NCI-H345 (cell line): ENCODE measurements at places on chromosomes 1 and 21.

- DNase-seq: no peak
Measured at GRCh38 chr21:26540651-26541050, 32.4 kb downstream of the CYYR1 start.

GRCh38 chr1:197618061-197618460 lies 157.2 kb downstream of the DENND1B start:
- no peak for DNase-seq

- no peak for DNase-seq
Measured at GRCh38 chr1:241343956-241344355, 13.0 kb downstream of the RGS7 start.

DNA sequence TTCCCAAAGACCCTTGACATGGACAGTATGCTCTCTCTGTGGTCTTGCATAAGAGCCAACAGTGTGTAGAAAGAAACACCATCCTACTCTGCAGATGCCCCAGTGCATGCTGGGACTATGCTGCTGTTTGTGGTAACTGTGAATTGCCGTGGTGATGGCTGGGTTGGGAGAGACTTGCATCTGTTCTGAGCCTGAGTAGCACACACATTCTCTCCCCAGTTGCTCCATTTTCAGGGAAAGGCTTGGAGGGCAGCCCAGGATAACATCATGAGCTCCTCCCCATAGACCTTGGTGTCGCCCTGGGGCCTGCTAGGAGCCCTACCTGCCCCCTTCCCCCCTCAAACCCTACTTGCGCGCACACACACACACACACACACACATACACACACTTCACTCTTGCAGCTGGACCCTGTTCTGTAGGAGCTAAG lies 120.9 kb upstream of the IPO9 start:
- DNase-seq: peak; percentile 9

DNA sequence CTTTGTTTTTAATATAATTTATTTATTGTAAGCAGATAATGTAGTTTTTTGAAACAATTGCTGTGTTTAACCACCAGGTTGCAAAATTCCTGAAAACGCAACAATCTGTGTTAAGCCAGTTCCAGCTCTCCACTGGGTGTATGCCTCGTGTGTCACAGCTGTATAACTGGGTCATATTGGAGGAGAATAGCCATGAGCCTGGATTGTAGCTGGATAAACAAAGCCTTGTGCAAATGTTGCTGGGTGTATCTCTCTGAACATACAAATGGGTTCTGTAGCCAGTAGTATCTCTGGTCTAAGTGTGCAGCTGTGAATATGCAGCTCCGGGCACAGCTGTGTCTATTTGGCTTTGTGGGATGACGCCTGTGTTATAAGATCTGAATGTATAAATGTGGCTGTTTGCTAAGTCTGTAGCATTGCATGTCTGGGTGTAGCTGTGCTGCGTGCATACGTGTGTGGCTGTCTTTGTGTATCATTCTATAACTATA lies 2.8 kb downstream of the TCEA3 start:
- no peak for DNase-seq

DNA sequence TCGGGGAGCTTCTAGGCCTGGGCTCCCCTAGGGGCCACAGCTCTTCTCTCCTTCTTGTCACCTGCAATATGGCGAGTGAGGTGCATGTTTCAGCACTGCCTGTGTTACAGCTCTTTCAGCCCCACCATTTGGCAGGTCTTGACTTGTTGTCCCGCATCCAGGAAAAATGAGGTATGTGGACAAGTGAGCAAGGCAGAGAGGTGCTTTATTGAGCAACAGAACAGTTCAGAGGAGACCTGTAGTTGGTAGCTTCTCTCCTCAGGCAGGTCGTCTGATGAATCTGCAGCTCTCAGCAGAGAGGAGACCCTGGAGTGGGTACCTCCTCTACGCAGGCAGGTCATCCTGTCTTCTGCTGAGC lies 208.2 kb upstream of the USP25 start:
- no peak for DNase-seq

DNA sequence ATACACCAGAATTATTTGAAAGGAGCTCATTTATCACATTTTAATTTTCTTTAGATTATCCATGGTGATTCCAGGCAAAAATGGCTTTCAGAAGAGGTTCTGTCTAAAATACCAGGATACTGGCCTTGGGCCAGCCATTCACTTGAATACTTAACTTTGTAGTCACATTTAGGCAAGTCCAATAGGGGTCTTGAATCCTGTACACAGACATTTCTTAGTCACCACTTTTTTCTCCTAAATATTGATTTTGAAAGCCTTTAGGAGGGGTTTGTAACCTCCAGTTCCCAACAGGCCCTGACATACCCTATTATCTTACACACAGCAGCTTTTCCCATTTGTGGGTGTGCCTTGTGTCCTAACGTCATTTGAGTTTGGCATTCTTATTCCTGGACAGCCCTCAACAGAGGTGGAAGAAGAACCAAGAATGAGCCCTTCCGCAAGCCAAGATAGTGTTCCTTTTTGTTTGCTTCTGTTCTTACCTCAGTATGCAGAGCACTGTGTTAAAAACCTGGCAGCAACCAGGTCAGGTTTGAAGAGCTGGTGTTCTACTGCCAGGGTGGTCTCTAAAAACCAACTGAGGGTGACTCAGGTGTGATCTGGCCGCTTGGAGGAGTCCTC lies 19.5 kb downstream of the MAP3K7CL start:
- no peak for DNase-seq

GRCh38 chr1:69650779-69651178 lies 83.1 kb downstream of the LRRC7 start:
- no peak for DNase-seq

- no peak for DNase-seq
Measured at GRCh38 chr21:45228171-45228641, 59.5 kb downstream of the POFUT2 start.

GRCh38 chr1:110879758-110880606 lies 7.0 kb downstream of the CD53 start:
- no peak for DNase-seq

DNA sequence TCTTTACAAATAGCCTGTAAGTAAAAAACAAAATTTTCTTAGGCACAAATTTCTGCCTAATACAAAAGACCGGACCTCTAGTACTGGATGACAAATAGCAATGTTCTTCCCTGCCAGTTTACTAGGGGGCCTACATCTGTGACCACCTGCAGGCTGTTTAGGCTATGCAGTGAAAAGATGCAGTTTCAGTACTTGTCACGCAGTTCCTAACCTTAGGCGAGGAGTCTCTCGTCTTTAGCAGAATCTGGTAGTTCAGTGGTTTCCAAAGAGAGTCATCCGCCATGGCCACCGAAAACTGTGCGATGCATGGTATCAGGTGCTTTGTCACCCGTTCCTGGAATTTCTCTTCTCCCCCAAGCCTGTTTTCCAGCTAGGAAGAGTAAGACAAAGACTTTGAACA lies 29.6 kb downstream of the LGALS8 start:
- DNase-seq: no peak

DNA sequence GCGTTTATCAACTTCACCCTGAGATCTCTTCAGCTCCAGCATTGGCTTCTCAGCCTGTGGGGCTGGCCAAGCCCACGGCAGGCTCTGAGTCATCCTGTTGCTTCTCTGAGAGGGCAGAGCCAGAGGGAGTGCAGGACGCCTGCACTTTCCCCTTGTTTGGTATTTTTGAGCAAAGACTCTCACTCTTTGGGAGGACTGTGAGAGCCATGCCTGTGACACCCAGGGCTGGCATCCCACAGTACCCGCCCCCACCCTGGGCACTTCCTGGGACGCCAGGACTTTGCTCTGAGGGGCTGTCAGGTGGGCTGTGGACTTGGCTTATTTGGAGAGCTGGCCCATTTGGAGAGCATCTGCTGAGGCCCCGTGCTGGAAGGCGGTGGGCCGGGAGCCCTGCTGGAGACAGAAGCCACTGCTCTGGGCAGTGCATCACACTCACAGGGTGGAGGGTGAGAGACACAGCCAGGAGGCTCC lies 37.4 kb downstream of the VANGL1 start:
- no peak for DNase-seq

GRCh38 chr1:53891018-53891417 lies 1.4 kb upstream of the YIPF1 start:
- DNase-seq: no peak

- no peak for DNase-seq
Measured at GRCh38 chr1:4115191-4115900, 215.3 kb upstream of the C1orf174 start.

- no peak for DNase-seq
Measured at GRCh38 chr1:209621286-209621685, 30.9 kb downstream of the LAMB3 start.

DNA sequence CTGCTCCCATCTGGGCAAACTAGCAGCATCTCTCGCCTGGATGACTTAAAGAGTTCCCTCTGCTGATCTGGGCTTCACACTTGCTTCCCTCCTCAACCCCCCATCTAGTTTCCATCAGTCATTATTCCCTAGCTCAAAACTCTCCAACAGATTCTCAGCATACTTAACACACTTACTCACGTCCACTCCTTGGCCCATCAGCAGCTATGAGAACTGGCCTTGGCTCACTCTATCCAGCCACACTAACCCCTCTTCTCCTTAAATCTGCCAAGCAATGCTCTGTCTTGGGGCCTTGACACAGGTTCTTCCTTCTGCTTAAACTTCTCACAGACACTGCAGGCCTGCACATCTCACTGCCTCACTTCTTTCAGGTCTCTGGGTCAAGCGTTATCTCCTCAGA lies 41.6 kb downstream of the GNG12 start:
- DNase-seq: no peak

DNA sequence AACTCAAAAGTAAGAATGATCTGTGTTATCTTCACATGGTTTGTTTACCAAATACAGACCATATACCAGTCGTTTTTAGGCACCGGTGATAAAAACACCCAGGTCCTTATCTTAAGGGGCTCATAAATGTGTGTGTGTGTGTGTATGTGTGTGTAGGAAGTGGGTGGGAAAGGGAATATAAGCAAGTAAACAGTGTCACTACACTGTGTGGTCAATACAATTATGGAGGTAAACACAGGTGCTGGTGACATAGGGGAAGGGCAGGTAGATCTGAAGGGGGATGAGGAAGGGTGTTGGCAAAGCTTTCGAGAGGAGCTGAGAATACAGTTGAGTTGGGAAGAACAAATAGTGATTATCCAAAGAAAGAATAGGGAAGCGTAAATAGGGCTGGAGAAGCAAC lies 19.1 kb upstream of the MRPS6 start:
- DNase-seq: peak; percentile 67

DNA sequence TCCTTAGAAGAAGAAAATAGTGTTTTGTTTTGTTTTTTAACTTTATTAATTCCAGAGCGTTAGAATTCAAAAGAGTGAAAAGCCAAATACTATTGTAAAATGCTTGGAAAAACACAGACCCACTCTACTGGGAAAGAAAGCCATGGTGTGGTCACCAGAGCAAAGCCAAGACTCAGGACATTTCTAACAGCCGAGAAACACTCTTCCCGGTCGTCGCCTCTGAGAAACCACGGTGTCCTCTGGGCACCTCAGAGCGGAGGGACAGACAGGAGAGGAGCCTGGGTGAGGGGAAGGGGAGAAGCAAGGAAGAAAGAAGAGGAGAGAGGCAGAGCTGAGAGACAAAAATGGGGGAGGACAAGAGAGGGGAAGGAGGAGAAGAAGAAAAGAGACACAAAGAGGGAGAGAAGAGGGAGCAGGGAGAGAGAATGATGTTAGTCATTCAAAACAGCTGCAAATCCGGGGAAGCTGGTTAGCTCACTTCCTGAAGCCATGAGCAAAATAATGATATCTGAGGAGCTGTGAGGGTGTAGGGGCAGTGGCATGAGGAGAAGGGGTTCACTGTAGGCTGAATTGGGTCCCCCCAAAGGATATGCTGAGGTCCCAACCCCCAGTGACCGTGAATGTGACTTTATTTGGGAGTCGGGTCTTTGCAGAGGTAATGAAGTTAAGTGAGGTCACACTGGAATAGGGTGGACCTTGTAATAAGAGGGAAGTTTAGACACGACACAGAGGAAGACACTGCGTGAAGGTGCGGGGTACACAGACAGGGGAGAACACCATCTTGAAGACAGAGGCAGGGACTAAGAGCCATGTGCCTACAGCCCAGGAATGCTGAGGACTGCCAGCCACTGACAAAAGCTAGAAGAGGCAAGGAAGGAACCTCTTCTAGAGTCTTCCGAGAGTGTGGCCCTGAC lies 58.2 kb upstream of the DMRTB1 start:
- no peak for DNase-seq

- no peak for DNase-seq
Measured at GRCh38 chr1:108140936-108141335, 59.2 kb downstream of the SLC25A24 start.

GRCh38 chr1:53527368-53527767 lies 68.2 kb downstream of the DMRTB1 start:
- no peak for DNase-seq

GRCh38 chr1:218967836-218968235 lies 205.8 kb upstream of the LYPLAL1 start:
- no peak for DNase-seq

DNA sequence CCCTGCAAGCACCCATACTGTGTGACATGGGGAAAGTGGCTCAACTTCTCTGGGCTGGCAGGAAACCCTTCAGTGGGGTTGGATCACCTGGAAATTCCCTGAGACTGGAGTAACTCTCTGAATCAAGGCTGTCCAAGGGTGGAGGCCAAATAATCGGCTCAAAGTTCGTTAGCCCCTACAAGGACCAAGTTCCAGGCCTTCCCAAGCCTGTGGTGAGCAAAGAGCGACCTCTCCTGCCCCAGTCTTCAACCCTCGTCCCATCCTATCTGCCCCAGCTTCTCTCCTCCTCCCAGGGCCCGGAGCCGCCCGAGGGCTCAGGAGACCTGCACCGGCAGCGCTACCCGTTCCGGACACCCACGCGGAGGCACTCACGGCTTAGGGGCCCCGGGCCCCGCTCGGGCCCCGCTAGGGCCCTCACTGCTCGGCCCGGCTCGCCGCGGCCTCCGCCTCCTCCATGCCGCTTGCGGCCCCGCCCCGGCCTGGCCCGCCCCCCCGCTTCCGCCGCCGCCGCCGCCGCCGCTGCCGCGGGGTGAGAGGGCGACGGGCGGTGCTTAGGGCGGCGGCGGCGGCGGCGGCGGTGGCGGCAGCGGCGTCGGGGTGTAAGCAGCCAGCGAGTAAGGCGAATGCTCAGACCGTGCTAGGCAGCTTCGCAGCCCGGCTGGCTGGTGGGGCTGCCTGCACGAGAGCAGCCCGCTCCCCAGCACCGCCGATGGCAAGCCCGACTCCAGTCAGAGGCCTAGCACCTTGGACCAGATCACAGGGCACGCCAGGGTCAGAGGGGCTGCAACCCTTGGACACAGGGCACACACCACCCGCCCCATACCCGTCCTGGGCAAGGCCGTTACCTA lies at the start of gene POMGNT1:
TSS of gene POMGNT1 (minus strand) at position 471 of the 848 bp plus-strand sequence. CDS start 613 bp downstream, outside the sequence.
- DNase-seq: peak; percentile 69

- no peak for DNase-seq
Measured at GRCh38 chr1:203558064-203558760, 64.3 kb downstream of the OPTC start.
